MM.1S (cell line): ENCODE measurements at places on chromosomes 4 and X.

DNA sequence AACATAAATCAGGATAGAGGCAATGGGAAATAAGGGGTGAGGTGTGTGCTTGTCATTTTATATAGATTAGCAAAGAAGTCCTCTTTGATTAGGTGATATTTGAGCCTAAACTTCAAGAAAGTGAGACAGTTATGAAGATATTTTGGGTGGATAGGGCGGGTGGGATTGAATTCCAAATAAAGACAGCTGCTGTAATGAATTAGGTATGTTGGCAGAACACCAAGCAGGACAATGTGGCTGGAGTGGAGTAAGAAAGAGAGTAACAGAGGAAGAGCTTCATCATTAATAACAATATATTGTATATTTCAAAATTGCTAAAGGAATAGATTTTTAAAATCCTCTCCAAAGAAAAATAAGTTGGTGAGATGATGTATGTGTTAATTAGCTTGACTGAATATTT is 91.0 kb upstream of the CENPE start:
- H3K27ac ChIP-seq = no peak overlapping the region
- no peaks in the 10 kb centered on the region for H3K4me1 ChIP-seq
- no peak overlapping the region for H3K4me3 ChIP-seq
- DNase-seq = no peak
- H3K36me3 ChIP-seq = no peaks in the 10 kb centered on the region

DNA sequence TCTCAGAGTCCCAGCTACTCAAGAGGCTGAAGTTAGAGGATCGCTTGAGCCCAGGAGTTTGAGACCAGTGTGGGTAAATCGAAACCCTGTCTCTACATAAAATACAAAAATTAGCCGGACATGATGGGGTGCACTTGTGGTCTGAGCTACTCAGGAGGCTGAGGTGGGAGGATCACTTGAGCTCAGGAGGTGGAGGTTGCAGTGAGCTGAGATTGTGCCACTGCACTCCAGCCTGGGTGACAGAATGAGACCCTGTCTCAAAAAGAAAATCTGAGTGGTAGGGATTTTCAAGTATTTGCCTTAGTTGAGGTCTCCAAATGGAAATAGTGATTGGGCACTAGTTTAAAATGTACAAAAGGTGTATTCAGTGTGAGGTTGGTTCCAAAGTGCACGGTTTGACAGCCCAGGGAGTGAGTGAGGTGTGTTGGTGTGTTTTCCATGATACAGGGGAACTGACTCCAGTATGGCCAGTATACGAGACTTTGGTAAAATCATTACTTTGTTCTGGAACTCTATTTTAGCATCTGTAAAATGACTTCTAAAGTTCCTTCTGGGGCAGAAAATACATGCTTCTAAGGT is 13.8 kb downstream of the ADD1 start:
- peaks cover 3% of the 10 kb centered on the region; the same call in 1 of the 2 replicates for H3K36me3 ChIP-seq
- H3K27ac ChIP-seq = no peak overlapping the region
- H3K4me3 ChIP-seq = no peak overlapping the region

DNA sequence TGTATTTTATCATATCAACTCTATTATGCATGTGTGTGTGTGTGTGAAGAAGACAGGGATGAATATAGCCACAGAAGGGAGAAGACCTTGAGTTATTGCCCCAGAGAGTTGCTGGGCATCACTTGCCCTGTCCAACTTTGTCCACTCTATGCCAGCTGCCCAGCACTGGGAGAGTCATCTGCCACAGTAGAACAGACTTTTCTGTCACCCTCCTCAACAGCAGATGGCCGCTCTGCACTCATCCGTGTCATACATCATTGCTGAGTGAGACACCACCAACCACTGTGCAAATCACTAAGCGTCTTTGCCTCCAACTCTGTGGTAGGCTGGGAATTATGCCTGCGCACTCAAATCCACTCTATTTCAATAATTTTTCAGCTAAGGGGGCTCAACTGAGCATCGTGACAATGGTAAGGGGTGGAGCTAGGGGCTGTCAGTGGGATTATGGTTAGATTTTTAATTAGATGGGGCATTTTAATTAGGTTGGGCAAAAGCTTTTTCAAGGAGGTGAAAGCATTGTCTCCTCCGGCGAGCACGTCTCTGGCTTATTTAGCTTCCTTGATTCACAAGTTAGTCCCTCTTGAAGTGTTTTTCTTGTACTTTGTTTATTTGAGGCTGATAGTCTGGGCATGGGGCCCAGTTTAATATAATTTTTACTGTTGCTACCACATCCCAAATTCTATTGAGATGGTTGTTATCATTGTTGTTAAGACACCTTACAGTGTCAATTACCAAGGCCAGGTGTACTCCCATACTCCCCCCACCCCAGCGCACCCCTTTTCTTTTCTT is 100.1 kb upstream of the KLF3 start:
- no peaks in the 10 kb centered on the region for H3K27me3 ChIP-seq
- no peak for DNase-seq
- no peaks in the 10 kb centered on the region for H3K36me3 ChIP-seq
- no peak overlapping the region for H3K27ac ChIP-seq
- H3K4me3 ChIP-seq = no peak overlapping the region

DNA sequence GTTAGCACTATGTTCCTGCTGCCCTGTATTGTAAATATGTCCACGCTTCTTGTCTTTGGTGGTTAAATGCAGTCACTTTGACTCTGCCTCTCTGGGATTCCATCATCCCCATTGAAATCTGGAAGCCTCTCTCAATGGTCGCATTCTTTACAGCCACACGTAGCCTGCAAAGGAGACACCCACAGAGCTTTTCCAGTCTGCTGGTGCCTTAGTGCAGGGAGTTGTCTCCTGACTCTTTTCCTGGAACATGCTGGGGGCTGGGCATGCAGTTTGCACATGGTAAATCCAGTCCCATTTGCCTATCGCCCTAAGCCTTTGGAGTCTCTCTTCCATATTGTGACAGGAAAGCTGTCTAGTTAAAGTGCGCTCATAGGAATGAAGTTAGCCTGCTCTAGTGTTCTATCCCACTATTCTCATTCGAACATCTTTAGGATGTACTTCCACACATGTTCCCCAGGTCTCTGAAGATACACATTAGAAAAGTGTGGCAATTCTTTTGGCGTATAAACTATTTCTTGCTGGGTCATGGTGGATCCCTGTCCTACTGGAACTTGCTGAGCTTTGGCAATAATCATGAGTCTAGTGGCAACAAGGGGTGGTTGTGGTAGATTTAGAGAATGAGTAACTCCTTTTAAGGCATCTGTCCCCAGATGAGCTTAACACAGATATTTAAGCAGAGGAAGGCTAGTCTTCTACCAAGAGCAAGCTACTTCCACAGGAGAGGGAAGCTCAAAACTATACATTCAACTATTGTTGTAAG is 33.7 kb downstream of the COQ2 start:
- no peaks in the 10 kb centered on the region for H3K27me3 ChIP-seq
- peaks cover 17% of the 10 kb centered on the region for H3K4me1 ChIP-seq
- DNase-seq = no peak
- no peak overlapping the region for H3K4me3 ChIP-seq
- no peak overlapping the region for H3K27ac ChIP-seq

- peaks cover 78% of the 10 kb centered on the region for H3K27me3 ChIP-seq
- H3K36me3 ChIP-seq = no peaks in the 10 kb centered on the region
- no peak overlapping the region for H3K27ac ChIP-seq
- H3K4me1 ChIP-seq = no peaks in the 10 kb centered on the region
- H3K4me3 ChIP-seq = peak overlapping the region; percentile 35; the same call in 1 of the 2 replicates
- no peak for DNase-seq
Measured at GRCh38 chr4:7779432-7779768, 160.3 kb downstream of the AFAP1 start.

GRCh38 chr4:169766741-169767140 is 9.0 kb upstream of the HPF1 start:
- no peak overlapping the region for H3K4me3 ChIP-seq
- H3K27ac ChIP-seq = no peak overlapping the region
- H3K4me1 ChIP-seq = 0 out of 2 replicates have a peak, but pooled peaks cover 3% of the 10 kb centered on the region
- no peaks in the 10 kb centered on the region for H3K27me3 ChIP-seq

DNA sequence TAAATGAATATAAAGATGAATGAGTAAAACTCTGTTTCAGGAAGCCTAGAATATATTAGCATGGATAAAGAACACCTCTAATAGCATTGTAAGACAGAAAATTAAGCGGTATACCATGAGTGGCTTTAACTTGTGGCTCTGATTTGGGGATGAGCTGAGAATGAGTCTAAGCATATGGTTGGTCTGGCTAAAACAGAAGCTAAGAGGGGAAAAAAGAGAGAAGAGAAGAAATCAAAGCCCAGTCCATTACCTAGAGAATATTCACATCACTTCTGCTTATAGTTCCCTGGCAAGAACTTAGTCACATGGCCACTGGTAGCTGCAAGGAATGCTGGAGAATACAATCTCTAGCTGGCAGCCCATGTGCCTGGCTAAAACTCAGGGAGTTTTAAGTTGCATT is 414.5 kb downstream of the PRDM5 start:
- no peak overlapping the region for H3K4me3 ChIP-seq
- H3K4me1 ChIP-seq = no peaks in the 10 kb centered on the region
- H3K27me3 ChIP-seq = no peaks in the 10 kb centered on the region
- H3K36me3 ChIP-seq = no peaks in the 10 kb centered on the region
- DNase-seq = no peak

DNA sequence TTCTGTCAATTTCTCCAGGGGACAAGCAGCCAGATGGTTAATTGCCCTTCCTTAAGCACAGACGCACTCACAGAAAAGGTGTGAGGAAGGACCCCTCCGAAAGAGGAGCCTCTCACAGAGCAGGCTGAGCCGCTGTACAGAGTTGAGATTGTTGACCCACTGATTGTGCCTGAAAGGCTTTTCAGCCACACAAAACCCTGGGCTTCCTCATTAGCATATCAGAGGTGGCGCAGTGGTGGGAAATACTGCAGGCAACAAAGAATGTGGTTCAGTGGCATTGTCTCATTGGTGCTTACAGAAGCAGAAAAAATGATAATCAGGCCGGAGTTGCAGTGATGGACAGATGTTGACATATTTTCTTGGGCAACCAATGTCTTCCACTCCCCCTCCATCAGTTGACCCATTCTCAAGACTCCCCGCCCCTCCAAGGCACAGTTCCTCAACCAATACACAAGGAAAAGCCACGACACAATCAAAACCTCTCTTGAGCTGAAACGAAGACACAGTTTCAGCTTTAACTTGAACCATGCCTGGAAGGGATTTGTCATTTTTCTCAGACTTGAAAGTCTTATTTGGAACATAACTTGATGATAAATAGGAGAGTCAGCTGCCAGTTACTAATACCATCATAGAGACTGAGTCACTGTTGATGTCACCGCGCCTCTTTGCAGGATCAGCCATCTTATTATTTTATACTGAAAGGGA is 53.1 kb downstream of the ATXN3L start:
- no peak overlapping the region for H3K4me3 ChIP-seq
- no peaks in the 10 kb centered on the region for H3K4me1 ChIP-seq
- no peaks in the 10 kb centered on the region for H3K36me3 ChIP-seq
- H3K27me3 ChIP-seq = no peaks in the 10 kb centered on the region

DNA sequence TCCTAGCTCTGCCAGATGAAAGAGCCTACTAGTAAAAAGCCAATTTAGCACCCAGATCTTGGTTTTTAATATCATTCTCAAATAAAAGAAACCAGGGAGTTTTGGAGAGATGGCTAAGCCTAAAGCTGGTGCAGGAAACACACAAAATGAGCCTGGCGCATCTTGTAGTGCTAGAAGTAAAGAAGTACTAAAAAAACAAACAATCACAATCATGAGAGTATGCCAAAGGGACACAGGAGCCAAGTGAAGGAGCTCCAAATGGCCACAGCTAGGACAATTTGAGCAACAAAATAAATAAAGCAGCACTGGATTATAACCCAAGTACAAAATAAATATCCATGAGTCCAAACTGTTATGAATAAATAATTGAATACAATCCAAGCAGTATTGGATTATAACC is 37.8 kb upstream of the HCCS start:
- no peak overlapping the region for H3K27ac ChIP-seq
- no peaks in the 10 kb centered on the region for H3K4me1 ChIP-seq
- no peak overlapping the region for H3K4me3 ChIP-seq

GRCh38 chrX:46642145-46642544 is 68.6 kb downstream of the CHST7 start:
- no peak overlapping the region for H3K4me3 ChIP-seq
- no peak overlapping the region for H3K27ac ChIP-seq
- peaks cover 3% of the 10 kb centered on the region; the same call in 1 of the 2 replicates for H3K4me1 ChIP-seq
- no peaks in the 10 kb centered on the region for H3K36me3 ChIP-seq

- H3K36me3 ChIP-seq = no peaks in the 10 kb centered on the region
- H3K27ac ChIP-seq = no peak overlapping the region
- H3K4me1 ChIP-seq = peaks cover 14% of the 10 kb centered on the region
- DNase-seq = peak; percentile 65
- H3K4me3 ChIP-seq = no peak overlapping the region
Measured at GRCh38 chr4:122576261-122577188, 44.3 kb downstream of the IL21 start.

- H3K27me3 ChIP-seq = no peaks in the 10 kb centered on the region
- no peak overlapping the region for H3K4me3 ChIP-seq
- H3K36me3 ChIP-seq = no peaks in the 10 kb centered on the region
- no peak for DNase-seq
Measured at GRCh38 chr4:102541697-102542096, 40.5 kb downstream of the NFKB1 start.

GRCh38 chr4:41745292-41746024 is 3.1 kb downstream of the PHOX2B start:
- H3K27me3 ChIP-seq = no peaks in the 10 kb centered on the region
- DNase-seq = no peak
- no peaks in the 10 kb centered on the region for H3K36me3 ChIP-seq
- no peaks in the 10 kb centered on the region for H3K4me1 ChIP-seq
- H3K4me3 ChIP-seq = no peak overlapping the region

DNA sequence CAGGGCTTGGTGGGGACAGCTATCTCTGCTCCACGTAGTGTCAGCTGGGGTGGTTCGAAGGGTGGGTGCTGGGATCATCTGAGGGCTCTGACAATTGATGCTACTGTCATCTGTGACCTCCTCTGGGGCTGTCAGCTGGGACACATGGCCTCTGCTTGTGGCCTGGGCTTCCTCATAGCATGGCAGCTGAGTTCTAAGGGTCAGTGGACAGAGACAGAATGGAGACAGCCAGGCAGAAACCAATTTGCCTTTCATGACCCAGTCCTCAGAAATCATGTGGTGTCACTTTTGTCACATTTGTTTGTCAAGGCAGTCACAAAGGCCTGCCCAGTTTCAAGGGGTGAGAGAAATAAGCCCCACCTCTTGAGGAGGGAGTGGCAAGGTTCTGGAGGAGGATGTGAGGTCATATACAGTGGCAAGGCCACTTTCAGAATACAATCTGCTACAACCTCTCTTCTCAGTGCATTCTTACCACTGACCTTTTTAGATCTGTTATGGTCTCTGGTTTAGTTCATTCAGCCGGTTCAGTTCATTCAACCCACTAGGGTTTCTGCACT is 103.6 kb upstream of the BCOR start:
- no peak overlapping the region for H3K27ac ChIP-seq
- H3K4me1 ChIP-seq = no peaks in the 10 kb centered on the region
- no peak overlapping the region for H3K4me3 ChIP-seq
- no peaks in the 10 kb centered on the region for H3K36me3 ChIP-seq
- no peaks in the 10 kb centered on the region for H3K27me3 ChIP-seq

- DNase-seq = no peak
- H3K4me1 ChIP-seq = no peaks in the 10 kb centered on the region
- H3K27me3 ChIP-seq = no peaks in the 10 kb centered on the region
Measured at GRCh38 chr4:152255437-152255836, 280.5 kb downstream of the FBXW7 start.

GRCh38 chrX:92247076-92247475 is 467.9 kb downstream of the PCDH11X start:
- H3K4me3 ChIP-seq = no peak overlapping the region
- no peak for DNase-seq
- no peaks in the 10 kb centered on the region for H3K27me3 ChIP-seq
- no peaks in the 10 kb centered on the region for H3K36me3 ChIP-seq
- H3K4me1 ChIP-seq = no peaks in the 10 kb centered on the region

GRCh38 chr4:108531461-108531860 is 88.9 kb upstream of the RPL34 start:
- no peaks in the 10 kb centered on the region for H3K36me3 ChIP-seq
- H3K27me3 ChIP-seq = no peaks in the 10 kb centered on the region
- H3K27ac ChIP-seq = no peak overlapping the region
- no peak for DNase-seq
- H3K4me1 ChIP-seq = peaks cover 12% of the 10 kb centered on the region
- H3K4me3 ChIP-seq = no peak overlapping the region
